ENCODE measurements at places on chromosomes 6 and 20.

DNA sequence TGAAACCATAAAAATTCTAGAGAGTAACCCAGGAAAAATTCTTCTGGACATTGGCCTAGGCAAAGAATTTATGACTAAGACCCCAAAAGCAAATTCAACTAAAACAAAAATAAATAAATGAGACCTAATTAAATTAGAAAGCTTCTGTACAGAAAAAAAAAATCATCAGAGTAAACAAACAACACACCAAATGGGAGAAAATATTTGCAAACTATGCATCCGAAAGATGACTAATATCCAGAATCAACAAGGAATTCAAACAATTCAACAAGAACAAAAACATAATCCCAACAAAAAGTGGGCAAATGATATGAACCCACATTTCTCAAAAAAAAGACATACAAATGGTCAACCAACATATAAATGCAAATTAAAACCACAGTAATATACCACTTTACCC is 242.6 kb upstream of the CDYL start:
- DNase-seq = no peak

DNA sequence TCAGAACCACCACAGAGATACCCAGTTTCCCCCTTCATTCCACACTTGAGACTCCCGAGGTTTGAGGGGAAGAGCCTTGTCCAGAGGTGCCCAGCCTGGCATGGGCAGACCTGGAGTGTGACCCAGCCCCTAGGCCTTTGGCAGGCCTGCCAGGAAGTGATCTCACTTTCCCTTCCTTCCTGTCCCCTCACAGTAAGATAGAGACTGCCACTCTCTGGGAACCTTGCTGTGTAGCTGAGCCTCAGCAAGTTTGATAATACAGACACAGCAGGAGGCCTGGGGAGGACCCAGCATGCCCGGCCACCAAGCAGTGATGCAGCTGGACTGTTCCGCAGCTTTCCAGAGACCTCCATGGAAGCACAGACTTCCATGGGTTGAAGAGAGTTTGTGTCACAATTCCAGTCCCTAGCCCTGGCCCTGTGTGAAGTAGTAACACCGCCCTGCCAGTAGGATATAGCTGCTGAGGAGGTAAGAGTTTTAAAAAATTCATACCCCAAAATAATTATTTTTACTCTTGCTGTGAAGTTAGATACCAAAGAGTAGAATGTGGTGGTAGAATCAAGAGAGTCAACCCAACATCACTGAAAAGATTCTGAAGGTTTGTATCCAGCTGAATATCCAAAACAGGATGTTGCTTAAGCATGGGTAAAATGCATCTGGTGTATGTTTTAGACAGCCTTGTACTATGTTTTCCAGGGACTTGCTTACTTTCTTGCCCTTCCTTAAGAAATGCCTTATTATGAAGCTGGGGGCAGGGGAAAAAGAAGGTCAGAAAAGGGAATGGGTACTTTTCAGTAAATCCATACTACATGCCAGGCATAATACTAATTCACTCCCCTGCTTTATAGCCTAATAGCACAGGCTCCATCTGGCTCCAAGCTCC is 16.3 kb downstream of the PKIG start:
- DNase-seq = no peak

DNA sequence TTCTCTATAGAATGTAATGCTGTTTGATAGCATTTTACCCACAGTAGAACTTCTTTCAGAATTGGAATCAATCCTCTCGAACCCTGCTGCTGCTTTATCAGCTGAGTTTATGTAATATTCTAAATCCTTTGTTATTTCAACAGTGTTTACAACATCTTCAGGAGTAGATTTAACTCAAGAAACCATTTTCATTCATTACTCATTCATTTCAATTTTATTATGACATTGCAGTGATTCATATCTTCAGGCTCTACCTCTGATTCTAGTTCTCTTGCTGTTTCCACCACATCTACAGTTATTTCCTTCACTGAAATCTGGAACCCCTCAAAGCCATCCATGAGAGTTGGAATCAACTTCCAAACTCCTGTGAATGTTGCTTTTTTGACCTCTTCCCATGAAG is 93.7 kb downstream of the ZFAND3 start:
- DNase-seq = no peak

DNA sequence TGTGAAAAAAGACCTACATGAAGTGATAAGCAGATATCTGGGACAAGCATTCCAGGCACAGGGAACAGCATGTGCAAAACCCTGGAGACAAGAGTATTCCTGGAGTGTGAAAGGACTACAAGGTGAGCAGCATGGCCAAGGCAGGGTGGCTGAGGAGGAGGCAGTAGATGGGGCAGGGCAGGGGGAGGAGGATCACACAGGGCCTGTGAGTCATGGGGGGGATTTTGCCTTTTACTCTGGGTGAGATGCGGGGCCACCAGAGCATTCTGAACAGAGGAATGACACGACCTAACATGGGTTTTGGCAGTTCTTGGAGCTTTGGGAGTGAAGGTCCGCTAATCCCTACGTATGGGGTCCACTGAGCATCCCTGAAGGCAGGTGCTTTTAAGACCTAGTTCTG is 69.8 kb upstream of the CCN6 start:
- no peak for DNase-seq

DNA sequence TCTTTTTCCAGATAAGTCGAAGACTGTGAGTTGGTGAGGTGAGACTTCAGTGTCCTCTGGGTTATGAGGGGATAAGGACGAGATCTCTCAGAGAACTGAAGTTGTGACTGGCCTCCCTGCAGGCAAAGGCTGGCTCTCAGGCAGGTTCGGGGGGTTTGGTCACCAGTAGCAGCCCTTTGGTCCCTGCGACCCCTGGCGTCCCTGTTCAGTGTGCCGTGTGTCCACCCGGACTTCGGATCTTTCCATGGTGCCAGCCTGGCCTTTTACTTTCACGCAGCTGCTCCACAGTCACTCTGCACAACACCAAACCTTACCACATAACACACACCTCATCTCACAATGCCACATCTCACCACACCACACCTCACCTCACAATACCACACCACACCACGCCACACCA is 131.9 kb downstream of the ERMARD start:
- no peak for DNase-seq

Measured in GM03348 (cell line).